ENCODE measurements at places on chromosomes 3 and 15.

DNA sequence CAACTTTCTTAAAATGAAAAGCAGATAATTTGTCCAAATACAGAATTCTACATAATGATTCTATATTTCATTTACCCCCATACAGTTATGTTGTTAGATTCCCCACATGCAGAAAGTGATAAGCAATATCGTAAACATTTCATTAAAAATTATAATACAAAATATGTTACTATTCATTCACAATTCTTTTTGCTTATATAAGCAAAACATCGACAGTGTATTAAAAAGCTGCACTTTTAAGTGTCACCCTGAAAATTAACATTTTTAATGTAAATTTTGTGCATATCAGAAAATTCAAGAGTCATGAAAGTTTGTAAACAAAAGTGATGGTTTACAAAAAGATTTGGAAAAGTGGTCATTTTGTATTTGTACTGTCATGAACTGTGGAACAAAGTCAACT lies 19.2 kb downstream of the TMEM212 start:
- no peak for DNase-seq

GRCh38 chr3:71672340-71672739 lies 52.9 kb downstream of the EIF4E3 start:
- no peak for DNase-seq

GRCh38 chr3:47646362-47646761 lies 67.7 kb upstream of the CSPG5 start:
- DNase-seq, result no peak

GRCh38 chr3:108183181-108183580 lies 39.0 kb downstream of the IFT57 start:
- no peak for DNase-seq

GRCh38 chr15:58689646-58690045 lies 59.9 kb downstream of the ADAM10 start:
- no peak for DNase-seq

GRCh38 chr3:97719156-97719821 lies 45.3 kb upstream of the ARL6 start:
- peak; percentile 59 for DNase-seq

GRCh38 chr3:127786353-127787070 lies 35.8 kb downstream of the MGLL start:
- no peak for DNase-seq

GRCh38 chr15:73460662-73461061 lies 17.7 kb downstream of the REC114 start:
- no peak for DNase-seq

DNA sequence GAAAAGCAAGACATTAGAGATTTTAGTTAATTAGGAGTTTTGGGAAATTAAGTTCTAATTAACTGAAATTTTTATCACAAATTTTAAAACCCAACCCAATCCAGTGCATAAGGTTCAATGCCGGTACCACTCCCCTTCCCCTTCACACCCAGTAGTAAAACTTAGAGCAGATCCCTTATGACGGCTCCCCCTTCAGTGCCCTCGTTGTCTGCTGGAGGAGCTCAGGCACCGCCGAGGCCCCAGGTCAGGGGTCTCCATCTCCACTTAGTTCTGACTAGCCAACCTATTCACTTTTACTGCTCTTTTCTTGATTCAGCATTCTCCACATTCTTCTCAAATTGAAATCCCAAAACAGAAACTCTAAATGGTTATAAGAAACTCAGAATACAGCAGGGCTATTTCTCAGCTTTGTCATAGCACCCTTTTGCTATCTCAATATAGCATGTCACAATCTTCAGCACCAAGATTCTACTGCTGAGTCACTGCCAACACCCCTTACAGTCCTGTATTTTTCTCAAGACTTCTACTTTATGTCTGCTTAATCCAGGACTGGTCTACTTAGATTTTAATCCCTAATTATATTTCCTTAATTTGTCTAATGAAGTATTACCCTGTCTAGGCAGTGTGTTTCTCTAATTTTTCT lies 39.8 kb downstream of the TUBGCP4 start:
- no peak for DNase-seq

- no peak for DNase-seq
Measured at GRCh38 chr15:34365836-34366235, 1.2 kb downstream of the LPCAT4 start.

GRCh38 chr15:34252545-34252944 lies 27.7 kb downstream of the EMC4 start:
- no peak for DNase-seq

Measured in CD4-positive, alpha-beta T cell treated with Interleukin-6 at 100 ng/mL for 8 hours (primary cell).